ENCODE measurements at places on chromosomes 3 and 15. TPM values are rescaled to one million over a fixed set of nuclear protein-coding genes. Genes with fewer than 3 reads are reported as not detected.

DNA sequence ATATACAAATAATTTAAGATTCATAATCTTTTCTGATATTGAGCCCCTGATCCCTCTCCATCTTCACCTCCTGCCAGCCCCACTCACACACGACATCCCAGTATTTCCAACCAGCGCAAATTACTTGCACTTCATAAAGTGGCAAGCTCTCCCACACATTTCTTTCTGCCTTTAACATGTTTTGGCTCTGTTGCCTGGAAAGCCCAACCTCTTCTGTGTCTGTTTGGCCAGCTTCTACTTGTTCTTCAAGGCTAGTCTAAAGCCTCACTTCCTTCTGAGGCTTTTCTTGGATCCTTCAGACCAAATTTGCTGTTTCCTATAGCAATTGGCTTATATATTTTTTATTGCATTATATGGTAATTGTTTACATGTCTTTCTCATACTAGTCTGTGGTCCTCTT lies 5.1 kb upstream of the TM6SF1 start:
- DNase-seq = no peak

- no peak for DNase-seq
Measured at GRCh38 chr3:47016934-47017435, 37.5 kb downstream of the NBEAL2 start.

DNA sequence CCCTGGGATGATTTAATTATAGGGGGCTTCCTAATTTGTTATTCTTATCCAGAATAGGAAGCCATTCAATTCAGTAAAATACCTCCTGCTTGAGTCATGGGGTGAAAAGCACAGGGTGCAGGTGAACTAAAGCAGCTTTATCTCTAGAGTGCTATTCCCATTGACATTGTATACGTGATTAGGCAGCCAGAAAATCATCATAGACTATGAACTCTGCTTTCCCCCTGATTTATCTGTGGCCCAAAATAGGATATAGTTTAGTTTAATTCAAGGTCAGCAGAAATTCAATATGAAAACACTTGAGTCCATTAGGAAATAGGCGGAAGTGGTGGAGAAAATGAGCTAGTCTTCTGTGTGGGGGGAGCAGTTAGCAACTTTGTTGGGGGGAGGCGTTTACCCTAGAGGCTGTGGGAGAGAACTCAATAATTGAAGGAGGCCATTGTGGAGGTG lies 18.2 kb upstream of the PRKCI start:
- no peak for DNase-seq

- DNase-seq = no peak
Measured at GRCh38 chr15:57505949-57506391, 85.7 kb upstream of the MYZAP start.

DNA sequence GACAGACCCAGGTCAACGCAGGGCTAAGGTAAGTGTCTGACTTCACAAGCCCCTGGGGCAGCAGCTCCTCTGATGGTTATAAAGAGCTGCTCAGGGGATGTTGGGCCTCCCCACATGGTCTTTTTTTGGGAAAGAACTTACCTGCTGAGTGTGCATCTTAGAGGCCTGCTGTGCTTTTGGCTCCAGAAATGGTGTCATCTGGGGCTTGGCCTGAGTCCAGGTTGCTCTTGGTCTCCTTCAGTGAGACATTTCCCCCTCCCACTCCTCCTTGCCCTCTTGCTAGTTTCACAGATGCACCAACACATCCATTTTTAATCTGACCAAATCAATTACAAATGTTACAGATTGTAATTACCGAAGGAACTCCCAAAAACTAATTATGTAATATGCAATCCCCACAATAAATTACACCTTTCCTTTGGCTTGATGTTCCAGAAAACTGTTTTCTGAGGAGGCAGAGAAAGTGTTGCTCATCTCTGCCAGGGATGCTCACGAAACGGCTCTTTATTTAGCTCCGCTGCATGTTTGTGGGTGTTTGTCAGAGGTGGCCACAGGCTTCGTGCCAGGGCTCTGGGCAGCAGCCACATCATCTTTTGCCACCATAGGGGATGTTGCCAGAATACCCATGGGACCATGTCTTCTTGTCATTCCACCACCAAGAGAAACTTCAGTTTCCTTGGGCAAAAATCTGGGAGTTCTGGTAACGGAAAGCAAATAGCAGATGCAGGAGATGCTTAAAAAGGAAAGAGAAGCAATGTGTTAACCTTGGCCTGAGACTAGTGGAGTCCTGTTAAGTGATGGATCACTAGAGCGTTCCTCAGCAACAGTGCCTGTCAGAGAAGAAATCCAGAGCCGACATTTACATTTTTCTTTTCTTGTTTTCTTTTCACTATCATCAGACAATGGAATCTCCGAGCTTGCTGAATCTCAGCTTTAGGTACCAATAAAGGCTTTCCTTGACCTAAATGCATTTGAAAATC lies 799.9 kb downstream of the AGBL1 start:
- no peak for DNase-seq

DNA sequence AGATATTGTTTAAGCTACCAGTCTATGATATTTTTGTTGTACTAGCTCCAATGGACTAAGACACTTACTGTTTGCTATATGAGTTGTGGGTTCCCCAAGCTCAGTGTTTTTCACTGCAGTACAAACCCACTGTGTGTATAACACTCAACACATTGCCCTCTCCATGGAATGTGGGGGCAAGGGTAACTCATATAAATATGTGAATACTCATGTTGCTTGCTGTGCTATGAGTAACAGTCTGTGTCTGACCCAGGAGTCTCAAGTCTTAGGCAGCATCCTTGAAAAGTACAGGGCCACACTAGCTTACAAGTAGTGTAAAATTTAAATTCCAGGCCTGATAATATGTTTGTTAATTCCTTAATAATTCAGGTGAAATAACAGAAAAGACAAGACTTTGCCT lies 22.5 kb upstream of the CNTN3 start:
- DNase-seq = no peak

DNA sequence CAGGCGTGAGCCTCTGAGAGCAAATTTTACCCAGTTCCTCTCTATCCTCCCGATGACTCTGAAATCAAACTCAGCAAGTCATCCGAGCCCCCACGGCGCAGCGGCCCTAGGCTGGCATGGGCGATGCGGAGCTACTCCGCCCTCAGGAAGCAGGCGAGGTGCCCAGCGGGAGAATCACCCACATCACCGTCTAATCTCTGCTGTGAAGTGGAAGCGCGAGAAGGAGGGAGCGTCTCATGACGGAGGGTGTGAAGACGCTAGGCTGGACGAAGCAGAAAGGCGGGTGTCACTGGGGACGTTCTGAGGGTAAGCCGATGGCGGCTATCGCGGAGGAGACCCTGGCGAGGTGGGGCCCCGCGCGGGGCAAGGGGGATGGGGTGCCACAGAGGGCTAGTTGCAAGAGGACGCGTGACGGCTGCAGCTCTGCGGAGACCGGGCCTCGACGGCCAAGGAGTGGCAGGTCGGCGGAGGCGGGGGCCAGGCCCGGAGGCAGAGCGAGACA lies 9.1 kb upstream of the GNAI2 start:
- DNase-seq = no peak

CHP1 gene
- total RNA-seq = 54.1 TPM

SCN11A gene
- 1.6 TPM for total RNA-seq

Data from mesothelial cell of epicardium (in vitro differentiated cells).